ENCODE measurements at places on chromosomes 4 and X.

DNA sequence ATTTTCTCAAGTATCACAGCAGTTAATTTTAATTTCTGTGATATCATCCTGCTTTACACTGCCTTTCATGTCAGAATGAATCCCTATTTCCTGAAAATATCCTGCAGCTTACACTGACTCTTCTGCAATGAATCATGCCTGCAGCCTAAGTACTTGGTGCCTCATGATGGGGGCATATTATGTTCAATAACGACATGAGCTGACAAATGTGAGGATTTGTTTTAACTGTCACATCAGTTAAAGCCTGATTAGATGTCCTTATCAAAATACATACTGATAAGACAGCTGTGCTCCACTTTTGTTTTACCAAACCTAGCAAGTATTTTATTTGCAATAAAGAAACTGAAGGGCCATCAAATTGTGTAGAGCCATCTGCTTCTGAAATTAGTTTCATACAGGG lies 359.9 kb upstream of the AGA start:
- DNase-seq: no peak

GRCh38 chrX:33725535-33726210 lies 406.4 kb downstream of the FAM47A start:
- no peak for DNase-seq

DNA sequence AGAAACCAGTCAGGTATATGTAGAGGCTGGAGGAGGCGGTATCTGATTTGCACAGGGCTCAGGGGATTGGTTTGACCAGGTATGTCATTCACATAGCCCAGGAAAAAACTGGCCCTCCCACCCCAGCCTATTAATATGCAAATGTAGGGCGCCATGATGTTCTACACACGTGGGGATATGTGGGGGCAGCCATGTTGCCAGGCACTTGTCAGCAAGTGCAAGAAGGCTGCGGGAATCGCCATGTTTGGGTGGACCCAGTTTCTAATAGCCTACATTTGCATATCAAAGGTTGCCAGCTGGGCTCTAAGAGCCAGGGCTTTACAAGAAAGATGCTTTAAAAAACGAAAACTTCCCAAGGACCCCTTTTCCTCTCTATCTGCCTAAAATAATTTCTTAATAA lies 335.1 kb downstream of the SMARCA1 start:
- no peak for DNase-seq

DNA sequence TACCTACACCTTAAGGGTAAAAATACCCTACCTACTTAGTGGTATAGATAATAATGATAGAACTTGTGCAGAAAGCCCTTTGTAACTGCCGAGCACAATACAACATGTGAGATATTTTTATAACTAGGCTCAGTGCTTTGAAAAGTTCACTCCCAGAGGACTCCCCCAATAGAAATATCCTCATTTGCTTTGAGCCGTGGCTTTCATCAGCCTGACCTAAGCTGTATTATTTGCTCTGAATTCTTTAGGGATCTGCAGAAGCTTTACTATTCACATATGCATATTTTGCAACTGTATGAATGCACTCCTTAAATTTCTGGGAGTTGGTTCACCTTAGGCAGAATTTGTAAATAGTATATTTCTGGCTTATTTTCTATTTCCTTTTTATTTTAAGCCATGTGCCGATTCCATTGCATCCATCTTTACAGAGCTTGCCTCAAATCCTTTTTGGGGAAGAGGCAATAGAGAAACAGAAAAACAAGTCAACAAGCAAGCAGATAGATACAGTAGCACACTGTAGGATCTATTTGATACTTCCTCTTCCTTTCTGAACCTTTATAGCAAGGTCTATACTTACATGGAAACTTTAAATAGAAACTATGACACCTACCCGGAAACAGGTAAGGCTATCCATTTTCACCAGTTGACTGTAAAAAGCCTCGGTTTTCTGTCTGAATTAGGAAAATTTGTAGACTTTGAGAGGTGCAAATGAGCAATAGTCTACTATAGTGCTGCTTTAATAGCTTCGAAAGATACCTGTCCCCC lies 242.5 kb upstream of the VCX3A start:
- no peak for DNase-seq

DNA sequence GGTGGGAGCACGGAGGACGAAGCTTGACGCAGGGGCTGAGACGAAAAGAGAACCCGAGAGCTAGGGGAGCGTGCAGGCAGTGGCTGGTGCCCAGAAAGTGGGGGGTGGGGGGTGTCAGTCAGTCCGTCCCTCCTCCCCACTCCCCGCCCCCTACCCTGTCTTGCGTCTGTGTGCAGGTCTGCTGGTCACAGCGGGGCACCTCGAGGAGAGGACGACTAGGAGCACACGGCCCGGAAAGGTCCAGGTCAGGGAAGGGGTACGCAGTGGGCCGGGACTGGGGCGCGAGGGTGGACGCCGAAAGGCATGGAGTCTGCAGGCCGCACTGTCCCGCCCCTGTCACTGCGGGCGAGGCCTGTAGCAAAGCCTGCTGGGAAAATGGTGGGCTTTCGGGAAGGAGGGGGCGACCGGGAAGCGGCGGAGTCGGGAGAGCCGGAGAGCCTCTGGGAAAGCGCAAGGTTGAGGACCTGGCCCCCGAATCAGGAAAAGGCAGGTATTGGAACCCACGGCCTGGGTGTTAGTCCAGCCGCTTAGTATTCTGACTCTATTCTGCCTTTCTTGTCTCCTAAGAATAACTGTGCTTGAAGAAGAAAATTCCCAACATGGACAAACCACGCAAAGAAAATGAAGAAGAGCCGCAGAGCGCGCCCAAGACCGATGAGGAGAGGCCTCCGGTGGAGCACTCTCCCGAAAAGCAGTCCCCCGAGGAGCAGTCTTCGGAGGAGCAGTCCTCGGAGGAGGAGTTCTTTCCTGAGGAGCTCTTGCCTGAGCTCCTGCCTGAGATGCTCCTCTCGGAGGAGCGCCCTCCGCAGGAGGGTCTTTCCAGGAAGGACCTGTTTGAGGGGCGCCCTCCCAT lies 769 bp downstream of the TCEAL1 start:
- DNase-seq: peak; percentile 66

DNA sequence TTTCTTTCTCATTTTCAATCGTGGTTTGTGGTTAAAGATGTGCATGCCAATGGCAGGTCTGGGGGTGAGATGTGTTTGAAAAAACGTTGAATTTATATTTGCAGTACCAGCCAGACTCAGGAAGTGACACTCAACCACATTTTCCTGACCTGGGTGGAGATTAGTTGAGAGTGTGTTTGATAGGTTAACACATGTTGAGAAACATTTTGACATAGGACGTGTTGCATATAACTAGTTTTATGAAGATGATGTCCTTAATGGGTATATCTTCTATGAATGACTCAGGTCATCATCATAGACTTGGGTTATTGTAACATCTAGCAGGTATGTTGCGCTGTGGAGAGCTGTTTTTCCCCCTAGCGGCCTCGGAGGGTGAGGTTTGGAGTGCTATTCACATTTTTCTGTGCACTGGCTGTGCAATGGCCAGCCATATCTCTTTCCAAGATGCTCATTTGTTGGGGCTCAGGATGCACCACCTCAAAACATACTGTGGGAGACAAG lies 21.7 kb upstream of the CD38 start:
- DNase-seq: peak; percentile 24

GRCh38 chr4:173538148-173538908 lies 8.3 kb upstream of the HAND2 start:
- DNase-seq: no peak

DNA sequence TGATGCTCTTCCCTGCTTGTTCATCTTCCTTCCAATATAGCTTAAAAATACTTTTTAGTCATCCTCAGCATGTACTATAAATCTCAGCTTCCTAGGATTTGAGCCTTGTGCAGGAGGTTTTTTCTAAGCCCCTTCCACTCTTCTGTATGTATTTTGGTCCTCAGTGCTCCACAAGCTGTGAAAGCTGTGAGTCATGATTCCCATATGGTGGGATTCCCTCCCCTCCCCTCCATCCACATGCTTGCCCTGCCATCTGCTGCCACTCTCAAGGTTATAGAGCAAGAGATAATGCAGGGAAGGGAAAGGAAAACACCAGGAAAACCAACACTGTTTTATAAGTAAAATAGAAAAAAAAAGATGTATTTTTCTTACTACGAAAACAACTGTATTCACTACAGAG lies 58.5 kb upstream of the AP1S2 start:
- no peak for DNase-seq

DNA sequence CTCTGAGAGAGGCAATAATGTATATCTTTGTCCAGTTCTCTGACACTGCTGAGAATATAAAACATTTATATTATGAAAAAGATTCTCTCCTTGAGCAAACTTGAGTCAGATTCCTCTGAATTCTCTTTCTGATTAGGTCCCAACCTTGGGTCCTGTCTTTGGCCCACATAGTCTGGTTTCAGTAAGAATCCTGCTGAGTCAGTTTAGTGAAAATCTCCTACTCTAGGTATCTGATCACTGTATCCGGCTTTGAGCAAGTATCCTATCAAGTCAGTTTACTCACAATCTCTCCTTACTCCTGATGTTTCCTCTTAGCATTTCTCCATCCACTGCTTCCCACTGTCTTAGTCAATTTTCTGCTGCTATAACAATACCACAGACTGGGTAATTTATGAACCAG lies 253.9 kb downstream of the OPHN1 start:
- no peak for DNase-seq

GRCh38 chrX:20461576-20461975 lies 194.9 kb upstream of the RPS6KA3 start:
- DNase-seq: no peak

DNA sequence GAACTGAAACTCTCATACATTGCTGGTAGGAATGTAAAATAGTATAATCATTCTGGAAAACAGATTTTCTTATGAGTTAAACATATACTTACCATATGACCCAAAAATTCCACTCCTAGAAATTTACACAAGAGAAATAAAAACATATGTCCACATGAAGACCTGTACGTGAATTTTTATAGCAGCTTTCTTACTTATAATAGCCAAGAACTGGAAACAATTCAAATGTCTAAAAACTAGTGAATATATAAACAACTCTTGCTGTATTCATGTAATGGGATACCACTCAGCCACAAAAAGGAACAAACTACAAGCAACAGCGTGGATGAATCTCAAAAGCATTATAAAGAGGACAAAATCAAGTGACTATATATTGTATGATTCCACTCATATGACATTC lies 27.5 kb downstream of the TMEM156 start:
- DNase-seq: no peak

DNA sequence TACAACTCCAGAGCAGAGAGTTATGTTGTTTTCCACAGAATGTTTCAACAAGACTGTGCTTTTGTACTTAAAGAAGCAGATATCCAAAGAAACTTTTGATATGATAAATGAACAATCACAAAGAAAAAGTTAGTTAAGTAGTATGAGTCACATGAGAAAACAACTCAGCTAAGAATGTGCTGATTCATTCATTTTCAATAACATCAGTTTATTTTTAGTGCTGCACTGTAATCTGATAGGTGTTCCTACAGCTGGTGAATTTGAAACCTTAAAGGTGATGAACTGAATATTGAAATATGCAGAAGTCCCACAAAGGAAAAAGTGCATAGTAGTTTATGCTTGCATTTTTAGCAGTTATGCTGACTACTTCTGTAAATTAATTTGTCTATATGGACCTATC lies 180.3 kb upstream of the TENM3 start:
- DNase-seq: no peak

GRCh38 chr4:24174602-24175001 lies 284.8 kb upstream of the PPARGC1A start:
- DNase-seq: no peak

DNA sequence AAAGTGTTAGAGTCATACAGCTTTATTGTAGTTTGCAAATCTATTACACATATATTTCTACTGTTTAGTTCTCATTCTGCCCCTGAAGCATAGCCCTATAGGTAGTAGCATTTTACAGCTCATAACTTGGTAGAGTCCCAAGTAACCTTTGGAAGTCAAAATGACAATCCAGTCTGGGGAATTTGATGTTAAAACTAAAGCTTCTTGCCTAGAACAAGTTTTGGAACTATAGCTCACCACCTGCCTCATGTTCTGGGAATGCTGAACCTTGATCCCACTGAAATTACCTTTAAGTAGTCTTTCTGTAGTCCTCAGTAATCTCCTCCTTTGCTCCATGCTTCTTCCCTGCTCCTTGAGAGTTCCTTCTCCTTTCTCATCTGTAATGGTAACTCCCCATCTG lies 8.4 kb downstream of the UGT8 start:
- no peak for DNase-seq

- DNase-seq: no peak
Measured at GRCh38 chr4:98341309-98341708, 80.1 kb downstream of the RAP1GDS1 start.

- no peak for DNase-seq
Measured at GRCh38 chr4:54607067-54607466, 50.7 kb upstream of the KIT start.

- DNase-seq: peak; percentile 59
Measured at GRCh38 chr4:56908206-56909085, 746 bp downstream of the REST start.

GRCh38 chrX:809081-809480 lies 178.5 kb downstream of the SHOX start:
- DNase-seq: no peak

GRCh38 chr4:69995526-69996016 lies at the start of gene STATH:
TSS of gene STATH (plus strand) at chr4:69995966. CDS start at chr4:69998438, 2,472 bp downstream.
- DNase-seq: no peak

DNA sequence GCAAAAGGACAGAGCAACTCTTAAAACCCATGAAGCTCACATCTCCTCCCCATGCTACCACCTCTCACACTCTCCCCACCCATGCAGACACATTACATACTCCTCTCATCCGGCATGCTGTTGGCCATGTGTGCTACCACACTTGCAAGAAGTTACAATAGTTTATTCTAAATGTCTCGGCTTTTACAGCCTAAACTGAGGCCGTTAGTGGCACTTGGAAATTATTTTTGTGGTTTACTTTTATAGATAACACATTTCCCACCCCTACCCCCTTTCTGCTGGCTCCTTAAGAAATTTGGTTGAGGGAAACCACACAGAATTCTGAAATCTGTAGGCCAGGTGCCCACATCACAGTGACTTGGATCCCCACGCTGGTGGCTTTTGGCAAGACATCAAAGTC lies 141.1 kb upstream of the HHIP start:
- no peak for DNase-seq

DNA sequence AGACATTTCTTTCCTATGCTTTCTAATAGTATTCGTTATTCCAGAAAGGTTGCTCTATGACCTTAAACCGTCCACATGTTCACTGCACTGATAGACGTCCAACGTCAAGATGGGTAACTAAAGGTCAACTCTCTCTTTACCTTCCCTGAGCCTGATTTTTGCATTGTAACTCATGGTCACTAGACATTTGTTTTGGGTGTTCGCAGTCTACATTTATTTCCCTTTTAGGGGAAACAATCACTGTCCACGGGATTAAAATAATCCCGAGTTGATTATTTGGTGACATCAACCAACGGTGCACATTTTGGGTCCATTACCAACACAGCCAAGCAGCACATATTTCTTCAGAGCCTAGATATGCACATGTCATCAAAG lies 540 bp upstream of the HADH start:
- no peak for DNase-seq

GRCh38 chr4:109486007-109486406 lies 52.4 kb downstream of the SEC24B start:
- DNase-seq: no peak

- no peak for DNase-seq
Measured at GRCh38 chr4:663438-664428, 10.3 kb downstream of the ATP5ME start.

All from colonic mucosa (tissue), 4 donors.